HepG2 (cell line): ENCODE measurements at places on chromosomes 3 and 15.
A peak's percentile ranks its signal among the peaks of the same experiment; 100 is the strongest.

GRCh38 chr3:119239206-119239820 lies 1.4 kb downstream of the B4GALT4 start:
- DNase-seq = no peak

DNA sequence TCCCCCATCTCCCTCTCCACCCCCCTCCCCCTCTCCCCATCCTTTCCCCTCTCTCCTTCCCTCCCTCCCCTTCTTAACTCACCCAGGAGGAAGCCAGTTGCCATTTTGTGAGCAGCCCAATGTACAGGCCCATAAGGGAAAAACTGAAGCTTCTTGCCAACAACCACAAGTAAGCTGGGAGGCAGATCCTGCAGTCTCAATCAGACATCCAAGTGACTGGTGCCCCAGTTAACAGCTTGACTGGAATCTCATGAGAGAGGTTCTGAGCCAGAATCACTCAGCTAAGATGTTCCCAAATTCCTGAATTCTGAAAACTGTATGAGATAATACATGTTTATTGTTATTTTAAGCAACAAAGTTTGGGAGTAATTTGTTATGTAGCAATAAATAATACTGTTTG lies 90.7 kb downstream of the C3orf70 start:
- DNase-seq = no peak

GRCh38 chr3:171443211-171443957 lies 16.8 kb downstream of the TNIK start:
- DNase-seq = no peak

GRCh38 chr15:39625451-39625850 lies 44.6 kb downstream of the THBS1 start:
- DNase-seq = no peak

GRCh38 chr3:95311272-95311671 lies 1248.4 kb downstream of the NSUN3 start:
- DNase-seq = no peak

DNA sequence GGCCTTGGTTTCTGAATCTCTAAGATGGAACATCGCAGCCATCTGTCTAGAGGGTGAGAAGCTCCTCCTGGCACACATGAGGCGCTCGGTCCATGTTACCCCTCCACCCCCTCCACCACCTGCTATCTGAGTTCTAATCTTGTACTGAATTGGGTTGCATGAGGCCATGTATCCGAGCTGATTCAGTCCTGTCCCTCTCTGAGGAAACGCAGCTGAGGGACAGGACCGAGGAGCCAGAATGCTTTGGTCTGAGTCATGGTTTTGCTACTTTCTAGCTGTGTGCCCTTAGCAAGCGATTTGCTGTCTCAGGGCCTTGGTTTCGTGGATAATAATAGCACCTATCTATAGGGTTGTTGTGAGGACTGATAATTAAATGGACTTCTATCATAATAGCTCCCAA lies 87.8 kb upstream of the SEC13 start:
- DNase-seq = no peak

- DNase-seq = peak; percentile 62
Observed at GRCh38 chr3:126197854-126198584, 17.6 kb upstream of the ALDH1L1 start.

DNA sequence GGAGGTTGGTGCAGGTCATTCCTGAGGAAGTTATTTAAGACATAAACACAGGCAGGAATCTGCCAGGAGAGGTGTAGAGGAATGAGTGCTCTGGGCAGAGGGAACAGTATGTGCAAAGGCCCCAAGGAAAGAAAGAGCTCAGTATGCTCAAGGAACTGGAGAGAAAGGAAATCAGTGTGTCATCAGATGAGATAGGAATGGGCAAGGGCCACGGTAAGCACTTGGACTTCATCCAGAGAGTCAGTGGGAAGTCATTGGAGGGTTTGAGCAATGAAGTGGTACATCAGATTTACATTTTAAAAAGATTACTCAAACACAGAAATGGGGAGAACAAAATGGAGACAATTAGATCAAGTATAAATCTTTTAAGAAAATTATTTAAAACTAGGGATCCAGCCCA lies 272.2 kb downstream of the ADAMTSL3 start:
- no peak for DNase-seq

GRCh38 chr15:42348083-42348482 lies 11.2 kb upstream of the CAPN3 start:
- DNase-seq = no peak

- no peak for DNase-seq
Observed at GRCh38 chr3:33145221-33145900, 31.5 kb downstream of the CRTAP start.

GRCh38 chr3:14490831-14491230 lies 49.3 kb downstream of the GRIP2 start:
- no peak for DNase-seq

- DNase-seq = no peak
Observed at GRCh38 chr3:11713171-11713570, 69.5 kb upstream of the VGLL4 start.

DNA sequence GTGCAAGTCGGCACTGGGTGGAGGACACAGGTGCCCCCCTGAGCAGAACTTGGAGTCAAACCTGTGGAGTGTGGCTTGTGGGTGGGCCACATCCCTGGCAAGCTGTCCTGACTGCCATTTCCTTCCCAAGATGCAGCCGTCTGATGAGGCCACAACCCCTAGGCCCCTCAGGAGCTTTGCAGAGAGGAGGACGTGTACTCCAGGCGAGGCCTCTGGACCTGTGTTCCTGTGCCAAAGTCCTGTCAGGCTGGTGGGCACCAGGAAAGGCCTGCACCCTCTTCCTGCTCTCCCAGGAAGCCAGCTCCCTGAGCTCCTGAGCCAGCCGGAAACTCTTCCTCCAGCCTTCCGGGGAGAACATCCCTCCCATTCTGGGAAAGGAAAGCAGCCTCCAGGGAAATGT lies 48.5 kb downstream of the CMTM6 start:
- DNase-seq = no peak

DNA sequence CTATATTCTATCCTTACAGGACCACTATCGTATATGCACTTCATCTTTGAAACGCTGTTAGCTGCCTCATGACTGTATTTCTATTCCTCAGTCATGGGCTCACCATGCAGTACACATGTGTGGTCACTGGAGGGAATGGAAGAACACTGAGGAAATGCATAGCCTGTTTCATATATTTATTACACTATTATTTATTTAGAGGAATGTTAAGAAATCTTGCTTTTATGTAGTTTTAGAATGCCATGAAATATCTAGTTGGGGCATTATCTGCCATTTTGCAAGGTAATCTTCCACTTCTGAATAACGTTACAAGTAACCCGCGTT lies 155.7 kb downstream of the IGF1R start:
- DNase-seq = no peak

- no peak for DNase-seq
Observed at GRCh38 chr3:79810581-79810980, 42.8 kb upstream of the ROBO1 start.

- peak; percentile 81 for DNase-seq
Observed at GRCh38 chr3:31275038-31275572, 257.6 kb upstream of the STT3B start.

DNA sequence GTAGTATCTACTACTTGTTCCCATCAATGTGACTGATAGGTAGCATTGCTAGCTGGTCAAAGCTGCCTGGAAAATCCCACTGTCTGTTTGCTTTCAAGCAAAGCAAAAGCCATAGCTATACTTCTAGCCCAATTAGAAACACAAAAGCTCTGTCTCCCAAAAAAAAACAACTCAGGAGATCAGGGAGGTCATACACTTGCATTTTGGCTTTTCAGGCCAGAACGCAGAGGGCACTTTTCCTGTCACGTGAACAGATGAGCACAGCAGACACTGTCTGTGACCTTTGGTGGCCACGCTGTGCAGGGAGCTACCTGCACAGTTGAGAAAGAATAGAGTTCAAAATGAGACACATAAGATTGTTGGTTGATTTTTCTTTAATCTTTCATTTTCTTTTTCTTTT lies 441.7 kb upstream of the PDZRN3 start:
- DNase-seq = no peak

GRCh38 chr3:192675958-192676649 lies 51.2 kb downstream of the FGF12 start:
- no peak for DNase-seq

GRCh38 chr3:160540551-160540950 lies 24.8 kb downstream of the KPNA4 start:
- no peak for DNase-seq

DNA sequence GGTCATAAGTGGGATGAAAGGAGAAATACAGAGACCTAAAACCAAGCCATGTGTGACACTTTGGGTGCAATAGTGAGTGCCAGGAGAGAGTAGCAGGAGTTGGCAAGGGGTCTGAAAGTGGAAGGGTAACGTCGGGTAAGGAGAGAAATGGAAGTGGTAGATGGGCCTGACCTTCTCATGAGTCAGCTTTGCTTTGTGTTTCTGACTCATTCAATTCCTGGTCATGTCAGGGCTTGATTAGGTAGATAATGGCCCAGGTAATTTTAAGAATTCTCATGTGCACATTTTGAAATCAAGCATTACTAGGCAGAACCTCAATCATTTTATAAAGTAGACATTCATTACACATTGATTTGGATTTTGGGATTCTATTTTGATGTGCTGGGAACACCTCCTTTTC lies 262.5 kb downstream of the SOX2 start:
- no peak for DNase-seq

DNA sequence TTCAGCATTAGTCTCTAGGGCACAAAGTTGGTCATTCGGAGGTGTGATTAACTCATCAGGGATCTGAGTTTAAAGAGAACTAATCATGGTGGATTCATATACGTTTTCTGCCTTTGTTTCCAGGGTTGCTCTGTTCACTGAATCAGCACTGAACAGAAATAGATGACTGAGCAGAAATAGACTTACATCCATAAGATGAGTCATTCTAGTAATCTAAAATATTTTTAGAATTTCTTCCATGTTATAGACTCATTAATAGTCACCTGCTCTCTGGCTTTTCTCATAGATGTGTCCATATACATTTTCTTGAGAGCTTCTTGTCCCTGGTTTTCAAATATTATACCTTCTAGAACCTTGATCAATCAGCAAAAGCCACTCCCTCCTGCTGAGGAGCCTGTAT lies 837.6 kb upstream of the DPPA4 start:
- DNase-seq = no peak

DNA sequence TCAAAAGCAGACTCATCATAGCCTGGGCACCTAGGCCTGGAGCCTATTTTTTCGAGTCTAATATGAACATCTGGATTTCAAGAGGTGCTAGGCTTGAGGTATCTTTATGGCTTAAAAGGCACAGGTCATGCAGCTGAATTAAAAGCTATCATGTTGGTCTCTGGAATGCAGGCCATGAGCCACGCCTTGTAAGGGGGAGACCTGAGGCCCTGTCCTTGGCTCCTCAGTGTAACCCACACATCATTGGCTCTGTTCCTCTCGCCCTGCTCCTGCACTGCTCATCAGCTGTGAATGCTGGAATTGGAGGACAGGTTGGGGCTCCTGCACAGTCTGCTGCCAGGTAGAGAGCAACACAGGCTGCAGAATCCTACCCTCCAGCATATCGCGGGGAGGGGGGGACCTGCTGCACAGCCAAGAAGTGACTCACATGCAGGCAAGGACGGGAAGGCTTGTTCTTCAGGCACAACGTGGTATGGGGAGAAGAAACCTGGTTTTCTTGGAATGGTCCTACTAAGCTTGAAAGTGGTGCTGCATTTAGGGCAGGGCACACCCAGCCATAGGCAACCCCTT lies 146.0 kb downstream of the CHST2 start:
- DNase-seq = no peak

GRCh38 chr15:101201411-101202174 lies 50.3 kb downstream of the CHSY1 start:
- no peak for DNase-seq

- no peak for DNase-seq
Observed at GRCh38 chr3:62951037-62951613, 75.9 kb upstream of the CADPS start.

DNA sequence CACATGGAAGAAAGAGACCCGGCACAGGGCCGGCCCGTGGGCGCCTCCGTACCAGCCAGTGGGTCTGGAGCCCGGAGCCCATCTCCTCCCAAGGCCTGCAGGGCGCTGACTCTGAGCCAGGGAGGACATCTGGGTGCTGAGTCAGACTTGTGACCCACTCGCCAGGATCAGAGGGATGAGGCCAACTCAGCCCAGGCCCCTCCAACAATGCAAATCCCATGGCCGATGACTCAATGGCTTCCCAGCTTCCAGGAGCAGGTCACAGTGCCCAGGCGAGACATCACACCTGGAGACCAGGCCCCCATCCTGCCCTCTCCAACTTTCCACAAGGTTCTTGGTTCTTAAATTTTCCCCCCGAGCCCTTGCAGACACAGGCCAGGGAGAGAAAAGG lies 95.1 kb downstream of the LRIG1 start:
- no peak for DNase-seq

DNA sequence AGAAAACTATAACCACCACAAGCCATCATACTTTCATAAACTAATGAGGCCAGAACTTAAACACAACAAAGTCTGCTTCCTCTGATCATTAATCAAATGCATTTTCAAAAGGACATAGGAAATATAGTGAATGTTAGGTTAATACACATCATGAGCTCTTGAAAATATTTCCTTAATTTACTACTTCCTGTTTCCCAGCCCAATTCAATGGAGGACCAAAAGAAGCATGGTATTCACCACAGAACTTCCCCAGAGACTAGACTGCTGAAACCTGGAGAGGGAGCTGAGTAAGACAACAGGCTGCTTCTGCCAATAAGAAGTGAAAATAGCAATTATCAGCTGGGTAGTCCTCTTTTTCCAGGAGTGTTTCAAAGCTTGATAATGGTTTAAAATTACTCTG lies 250.3 kb downstream of the ULK4 start:
- DNase-seq = no peak

GRCh38 chr3:109480014-109480413 lies 142.7 kb upstream of the DPPA4 start:
- no peak for DNase-seq

- peak; percentile 68 for DNase-seq
Observed at GRCh38 chr15:67146234-67146633, 80.8 kb downstream of the SMAD3 start.

GRCh38 chr3:81581966-81582599 lies 179.4 kb downstream of the GBE1 start:
- DNase-seq = peak; percentile 20

GRCh38 chr3:170760174-170760526 lies 109.8 kb downstream of the RPL22L1 start:
- no peak for DNase-seq

- DNase-seq = no peak
Observed at GRCh38 chr15:56252386-56252785, 8.7 kb upstream of the RFX7 start.

DNA sequence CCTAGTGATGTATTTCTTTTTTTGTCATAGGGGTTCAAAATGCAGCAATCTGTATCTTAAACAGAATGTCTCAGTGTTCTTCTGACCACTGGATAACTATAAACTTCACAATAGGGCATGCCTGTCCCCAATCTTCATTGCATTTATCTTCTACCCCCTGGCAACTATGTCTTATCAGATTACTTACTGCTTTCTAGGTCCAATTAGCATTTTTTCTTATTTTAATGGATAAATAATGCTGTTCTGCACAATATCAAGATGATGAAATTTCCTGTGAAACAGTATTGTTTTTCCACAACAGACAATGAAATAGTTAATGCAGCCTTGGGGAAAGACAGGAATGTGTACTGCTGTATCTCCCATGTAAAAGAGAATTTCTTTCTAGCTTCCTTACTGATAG lies 432.1 kb downstream of the NSUN3 start:
- DNase-seq = no peak

GRCh38 chr15:62648954-62649353 lies 393.6 kb upstream of the TPM1 start:
- DNase-seq = peak; percentile 20

GRCh38 chr15:34753236-34753894 lies 1.4 kb downstream of the GJD2 start:
- DNase-seq = peak; percentile 10
